NCI-H2171 (cell line): ENCODE measurements at places on chromosomes 12 and 14.
A peak's percentile ranks its signal among the peaks of the same experiment; 100 is the strongest.

DNA sequence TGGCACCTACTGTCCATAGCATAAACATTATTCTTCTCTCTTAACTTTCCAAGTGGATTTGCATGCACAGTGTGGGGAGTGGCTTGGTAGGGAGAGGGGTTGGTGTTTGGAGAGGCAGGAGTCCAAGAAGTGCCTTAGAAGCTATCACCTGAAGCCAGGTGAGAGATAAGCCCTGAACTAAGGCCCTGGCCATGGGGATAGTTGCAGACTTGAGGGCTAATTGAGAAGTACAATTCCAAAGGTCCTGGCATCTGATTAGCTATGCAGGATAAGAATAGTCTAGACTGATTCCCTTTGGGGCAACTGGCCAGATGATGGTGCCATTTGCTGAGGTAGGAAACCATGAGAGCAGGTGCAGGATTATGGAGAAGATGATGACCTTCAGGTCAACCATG, 2.0 kb upstream of the PCK2 start:
- no peak for DNase-seq

GRCh38 chr12:7609495-7609894, 56.2 kb downstream of the APOBEC1 start:
- DNase-seq: no peak

GRCh38 chr14:22955702-22956569, 954 bp downstream of the HAUS4 start:
- no peak for DNase-seq

DNA sequence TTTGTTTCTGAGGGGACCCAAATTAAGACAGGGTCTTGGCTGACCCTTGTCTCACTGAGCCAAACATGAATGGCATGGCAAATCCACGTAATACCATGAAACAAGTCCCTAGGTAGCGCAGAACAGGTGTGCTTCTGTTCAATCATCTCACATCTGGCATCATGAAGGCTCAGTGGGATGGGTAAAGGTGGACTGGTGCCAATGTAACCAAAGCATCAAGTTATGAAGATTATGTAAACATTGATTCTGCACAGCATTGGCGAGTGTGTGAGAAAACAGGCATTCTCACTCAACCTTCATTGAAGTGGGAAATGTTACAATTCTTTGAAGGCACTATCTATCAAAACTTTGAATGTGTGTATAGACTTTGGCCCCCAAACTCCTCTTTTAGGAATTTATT, 41.9 kb downstream of the PTGER2 start:
- peak; percentile 21 for DNase-seq

DNA sequence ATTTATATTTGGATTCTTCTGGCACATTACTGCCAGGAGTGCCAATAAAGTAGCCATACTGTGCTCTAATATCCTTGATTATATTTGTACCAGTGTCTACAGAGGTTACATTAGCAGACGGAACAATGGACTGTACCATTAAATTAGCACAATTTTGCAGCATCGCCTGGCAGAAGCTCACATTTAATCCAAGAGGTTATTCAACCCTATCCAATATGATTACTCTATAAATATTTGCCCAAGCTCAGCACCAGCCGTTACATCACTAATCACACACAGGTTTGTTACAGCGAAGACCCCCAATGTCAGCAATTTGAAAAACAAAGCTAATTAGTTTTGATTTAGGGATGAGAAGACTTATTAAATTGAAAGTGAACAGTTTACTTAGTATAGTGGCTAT, 16.9 kb upstream of the MGST1 start:
- DNase-seq: no peak

DNA sequence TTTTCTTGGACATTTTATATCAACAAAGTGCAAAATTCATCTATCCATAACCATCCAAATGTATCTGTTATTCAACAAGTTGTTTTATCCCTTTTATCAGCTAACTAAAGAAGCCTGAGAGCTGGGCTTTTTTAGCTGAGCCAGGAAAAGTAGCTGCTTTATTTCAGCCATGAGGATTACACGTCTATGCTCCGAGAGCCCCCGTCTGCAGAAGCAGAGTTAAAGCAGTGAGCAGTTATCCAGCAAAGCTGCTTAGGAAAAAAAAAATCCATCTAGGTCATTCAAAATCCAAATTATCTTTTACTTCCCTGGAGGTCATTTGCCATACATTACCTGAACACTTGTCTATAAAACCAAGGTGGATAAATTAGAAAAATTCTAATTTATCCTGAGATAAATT, 15.7 kb upstream of the HECTD1 start:
- DNase-seq: no peak

GRCh38 chr14:68677476-68677875, 115.4 kb downstream of the ZFP36L1 start:
- no peak for DNase-seq

DNA sequence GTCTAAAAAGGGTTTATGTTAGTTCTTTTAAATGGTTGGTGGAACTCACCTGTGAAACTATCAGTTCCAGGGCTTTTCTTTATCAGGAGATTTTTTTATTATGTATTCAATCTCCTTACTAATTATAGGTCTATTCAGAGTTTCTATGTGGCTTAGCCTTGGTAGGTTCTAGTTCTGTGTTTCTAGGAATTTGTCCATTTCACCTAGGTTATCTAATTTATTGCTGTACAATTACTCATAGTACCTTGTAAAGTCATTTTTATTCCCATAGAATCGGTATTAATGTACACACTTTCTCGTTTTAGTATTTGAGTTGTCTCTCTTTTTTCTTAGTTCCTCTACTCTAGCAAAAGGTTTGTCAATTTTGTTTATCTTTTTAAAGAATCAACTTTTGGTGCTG, 59.0 kb downstream of the BORCS5 start:
- DNase-seq: no peak

- peak; percentile 28 for DNase-seq
These were observed 678 bp downstream of the ZBTB25 start for GRCh38 chr14:64502887-64503433.

DNA sequence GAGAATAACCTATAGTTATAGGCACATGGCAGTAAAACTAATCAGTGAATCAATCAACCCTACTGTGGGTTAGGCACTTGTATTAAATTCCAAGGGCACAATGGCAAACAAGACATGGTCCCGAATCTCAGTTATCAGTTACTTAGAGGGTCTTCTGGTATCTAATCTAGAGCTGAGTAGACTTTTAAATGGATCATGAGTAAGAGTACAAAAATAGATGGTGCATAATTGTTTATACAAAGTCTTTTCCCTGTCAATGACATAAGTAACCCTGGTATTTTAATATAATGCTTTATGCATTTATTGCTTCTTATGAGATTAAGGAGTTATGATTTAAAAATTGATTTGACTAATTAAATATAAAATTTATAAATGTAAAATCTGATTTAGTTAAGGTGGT, 23.0 kb upstream of the KCNJ8 start:
- DNase-seq: no peak

GRCh38 chr12:19155981-19156734, 26.6 kb downstream of the PLEKHA5 start:
- no peak for DNase-seq

DNA sequence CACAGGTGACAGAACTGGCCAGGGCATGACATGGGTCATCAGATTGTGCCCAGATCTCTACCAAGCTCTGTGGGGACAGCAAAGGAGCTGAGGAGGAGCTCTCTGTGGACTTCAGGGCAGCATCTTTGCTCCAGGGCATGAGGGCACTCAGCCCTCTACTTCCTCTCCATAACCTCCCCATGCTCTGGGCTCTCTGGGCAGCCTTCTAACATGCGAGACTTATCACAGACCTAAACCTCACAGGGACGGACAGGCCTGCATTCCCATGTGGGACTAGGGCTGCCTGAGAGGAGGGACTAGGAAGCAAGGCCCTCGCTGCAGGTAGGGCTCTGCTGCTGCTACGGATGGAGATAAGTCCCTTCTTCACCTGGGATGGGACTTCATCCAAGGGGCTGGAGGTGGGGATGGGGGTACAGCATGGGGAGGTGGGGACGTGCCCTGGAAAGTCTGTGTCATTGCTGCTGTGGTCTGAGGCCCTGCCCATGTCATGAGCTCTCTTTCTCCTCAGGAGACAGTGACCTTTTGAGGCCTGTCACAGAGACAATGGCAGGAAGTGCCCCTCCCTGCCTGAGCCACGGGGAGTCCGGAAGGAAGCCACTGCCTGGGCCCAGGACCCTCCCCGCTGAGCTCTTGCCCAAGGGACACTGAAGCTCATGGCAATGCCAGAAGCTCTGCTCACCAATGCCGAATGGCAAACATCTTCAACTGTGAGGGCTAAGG, 44.1 kb downstream of the PITPNM2 start:
- no peak for DNase-seq

GRCh38 chr14:50750323-50750722, 80.6 kb downstream of the NIN start:
- no peak for DNase-seq

DNA sequence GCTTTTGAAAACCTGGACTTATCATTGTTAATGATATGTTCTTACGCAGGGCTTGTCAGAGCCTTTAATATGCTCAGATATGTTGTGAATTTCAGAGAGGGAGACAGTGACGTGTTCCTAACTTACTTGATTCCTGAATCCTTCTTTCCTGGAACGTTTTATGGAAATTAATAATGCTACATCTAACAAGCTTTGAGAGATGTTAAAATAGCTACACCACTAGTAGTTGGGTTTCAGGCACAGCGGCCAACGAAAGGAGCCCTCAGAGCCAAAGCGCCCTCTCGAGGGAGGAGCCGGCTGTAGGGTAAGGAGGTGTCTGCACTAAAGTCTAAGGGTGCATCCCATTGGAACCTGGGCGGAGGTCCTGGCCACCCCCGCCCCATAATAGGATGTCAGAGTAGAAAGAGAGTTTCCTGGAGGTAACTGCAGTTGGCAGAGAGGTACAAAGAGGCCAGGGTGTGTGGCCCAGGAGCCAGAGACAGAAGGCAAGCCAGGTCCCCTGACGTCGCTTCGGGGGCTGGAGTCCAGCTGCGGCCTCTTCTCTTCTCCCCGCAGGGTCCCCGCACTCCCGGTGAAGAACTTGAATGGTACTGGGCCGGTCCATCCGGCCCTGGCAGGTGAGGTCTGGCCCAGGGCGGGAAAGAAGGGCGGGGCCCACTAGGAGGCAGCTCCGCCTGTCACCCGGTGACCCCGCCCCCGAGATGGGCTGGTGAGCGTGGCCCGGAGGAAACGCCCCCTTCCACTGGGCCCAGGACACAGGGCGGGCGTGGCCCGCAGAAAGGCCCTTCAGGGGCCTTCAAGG, 36.3 kb downstream of the DTX1 start:
- DNase-seq: no peak

GRCh38 chr12:1552911-1553491, 41.4 kb downstream of the FBXL14 start:
- DNase-seq: no peak

DNA sequence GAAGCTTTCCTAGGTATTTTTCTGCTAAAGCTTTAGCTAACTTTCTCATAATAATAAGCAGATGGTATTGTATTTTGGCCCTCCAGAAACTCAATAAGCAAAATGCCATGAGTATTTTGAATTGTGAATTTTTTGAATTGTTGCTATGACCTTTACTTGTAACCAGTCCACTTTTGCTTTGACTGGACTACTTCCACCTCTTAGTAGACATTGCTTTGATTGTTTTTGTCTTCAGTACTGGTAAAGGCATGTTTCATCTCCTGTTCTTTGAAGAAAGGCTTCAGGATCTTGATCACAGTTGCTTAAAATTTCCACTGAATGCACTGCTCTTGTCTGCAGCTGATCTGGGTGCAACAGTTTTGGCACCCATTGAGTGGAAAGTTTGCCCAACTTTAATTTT, 102.3 kb downstream of the TRMT5 start:
- no peak for DNase-seq

DNA sequence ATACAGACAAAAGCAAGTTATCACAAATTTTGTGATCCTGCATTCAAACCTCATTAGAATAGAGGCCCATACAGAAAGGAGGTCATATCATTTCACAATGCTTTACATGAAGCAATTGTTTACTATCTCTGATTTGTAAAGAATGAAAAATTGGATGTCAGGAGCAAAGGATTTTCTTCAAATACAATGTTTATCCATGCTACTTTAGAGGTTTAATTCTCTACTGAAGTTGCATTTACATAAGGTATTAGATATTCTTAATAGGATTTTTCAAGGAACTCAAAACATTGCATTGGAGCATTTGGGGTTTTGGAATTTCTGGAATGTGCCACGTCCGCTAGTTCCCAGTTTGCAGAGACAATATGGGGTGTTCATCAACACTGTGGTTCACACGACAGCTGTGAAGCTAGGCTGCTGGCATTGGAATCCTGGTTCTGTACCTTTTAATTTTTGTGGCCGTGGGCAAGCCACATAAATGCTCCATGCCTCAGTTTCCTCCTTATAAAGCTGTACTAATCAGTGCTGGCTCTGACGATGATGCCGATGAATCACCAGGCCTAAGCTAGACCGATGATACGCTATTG, 174.8 kb downstream of the APAF1 start:
- DNase-seq: no peak

GRCh38 chr12:58359084-58359483, 417.7 kb downstream of the ATP23 start:
- DNase-seq: no peak

GRCh38 chr12:73361864-73362230, 1089.7 kb downstream of the TRHDE start:
- no peak for DNase-seq

- no peak for DNase-seq
These were observed 400 bp downstream of the LRP1 start for GRCh38 chr12:57128519-57129247.
